ENCODE measurements at places on chromosomes 2 and 18.

DNA sequence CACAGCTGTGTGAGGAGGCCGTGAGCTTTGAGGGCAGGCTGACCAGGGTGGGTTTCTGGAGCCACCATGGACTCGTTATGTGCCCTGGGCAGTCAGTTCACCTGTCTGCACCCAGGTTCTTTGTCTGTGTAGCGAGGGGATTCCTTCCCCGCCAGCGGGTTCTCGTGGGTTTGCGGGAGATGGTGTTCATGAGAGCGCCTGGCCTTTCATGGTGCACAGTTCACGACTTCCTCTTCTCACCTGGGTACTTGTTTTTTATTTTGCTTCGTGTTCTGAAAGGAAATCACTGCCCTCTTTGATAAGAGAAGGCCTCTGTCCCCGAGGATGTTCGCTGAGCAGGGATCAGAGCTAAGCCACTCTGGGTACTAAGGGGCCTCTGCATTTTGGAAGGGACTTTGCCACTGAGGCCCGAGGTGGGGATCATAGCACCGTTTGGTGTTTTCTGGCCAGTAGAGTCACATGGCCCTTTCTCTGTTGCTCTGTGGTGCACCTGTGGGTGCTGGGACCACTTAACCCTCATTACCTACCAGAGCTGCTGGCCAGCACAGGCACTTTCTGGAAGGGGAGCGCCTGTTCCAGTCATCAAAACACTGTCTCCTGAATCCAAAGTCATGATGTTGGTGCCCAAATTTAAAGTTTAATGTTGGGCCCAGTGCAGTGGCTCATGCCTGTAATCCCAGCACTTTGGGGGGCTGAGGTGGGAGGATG lies 78.5 kb downstream of the LDLRAD4 start:
- DNase-seq = no peak

- no peak for DNase-seq
Measured at GRCh38 chr2:95294579-95295250, 2.4 kb upstream of the KCNIP3 start.

DNA sequence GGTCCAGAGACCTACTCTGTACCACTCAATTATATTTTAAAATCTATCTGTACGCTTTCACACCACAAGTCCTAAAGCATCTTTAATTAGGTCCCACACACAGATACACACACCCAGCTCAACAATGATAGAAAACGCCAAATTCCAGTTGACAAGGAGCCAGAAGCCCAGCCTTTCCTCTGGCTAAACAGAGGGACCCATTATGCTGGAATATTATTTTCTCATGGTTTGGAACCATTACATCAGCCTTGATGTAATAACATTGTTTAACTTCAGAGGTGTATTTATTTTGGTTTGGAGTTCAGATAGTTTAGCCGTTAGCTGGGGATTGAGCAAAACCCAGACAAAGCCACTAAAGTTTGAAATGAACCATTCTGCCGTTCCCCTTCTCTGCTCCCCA lies 14.0 kb upstream of the INHBB start:
- no peak for DNase-seq

DNA sequence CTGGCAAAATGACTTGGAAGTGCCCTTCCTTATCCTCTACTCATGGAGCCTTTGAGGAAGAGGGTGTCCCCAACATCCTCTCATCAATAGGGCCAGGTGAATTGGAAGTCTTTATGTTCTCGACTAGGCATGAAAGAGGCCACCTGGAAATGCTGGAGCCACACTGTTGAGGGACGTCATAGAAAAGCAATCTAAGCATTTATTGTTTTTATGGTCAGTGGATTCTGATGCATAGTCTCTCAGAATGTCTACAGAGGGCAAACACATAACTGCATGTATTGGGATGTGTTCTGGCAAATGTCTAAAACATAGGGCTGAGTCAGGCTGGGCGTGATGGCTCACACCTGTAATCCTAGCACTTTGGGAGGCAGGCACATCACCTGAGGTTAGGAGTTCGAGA lies 246.6 kb upstream of the SP5 start:
- no peak for DNase-seq

GRCh38 chr2:224309176-224309575 lies 92.7 kb downstream of the FAM124B start:
- DNase-seq = no peak

DNA sequence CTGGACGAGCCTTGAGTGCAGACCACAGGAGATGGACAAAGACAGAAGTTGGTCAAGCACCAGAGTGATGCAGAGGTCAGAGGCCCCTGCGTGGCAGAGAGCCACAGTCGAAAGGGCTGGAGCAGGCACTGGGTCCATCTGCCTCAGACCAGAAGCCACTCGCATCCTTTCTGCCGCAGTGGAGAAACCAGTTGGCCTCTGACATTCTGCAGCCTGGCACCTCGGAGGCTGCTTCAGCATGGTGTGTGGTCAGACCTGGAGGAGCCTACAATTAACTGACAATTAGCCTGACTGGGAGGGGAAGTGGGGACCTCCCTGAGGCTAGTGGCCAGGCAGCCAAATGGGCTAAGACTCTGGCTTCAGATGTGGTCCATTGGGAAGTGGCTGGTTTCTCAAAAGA lies 111.1 kb downstream of the SGPP2 start:
- DNase-seq = no peak

DNA sequence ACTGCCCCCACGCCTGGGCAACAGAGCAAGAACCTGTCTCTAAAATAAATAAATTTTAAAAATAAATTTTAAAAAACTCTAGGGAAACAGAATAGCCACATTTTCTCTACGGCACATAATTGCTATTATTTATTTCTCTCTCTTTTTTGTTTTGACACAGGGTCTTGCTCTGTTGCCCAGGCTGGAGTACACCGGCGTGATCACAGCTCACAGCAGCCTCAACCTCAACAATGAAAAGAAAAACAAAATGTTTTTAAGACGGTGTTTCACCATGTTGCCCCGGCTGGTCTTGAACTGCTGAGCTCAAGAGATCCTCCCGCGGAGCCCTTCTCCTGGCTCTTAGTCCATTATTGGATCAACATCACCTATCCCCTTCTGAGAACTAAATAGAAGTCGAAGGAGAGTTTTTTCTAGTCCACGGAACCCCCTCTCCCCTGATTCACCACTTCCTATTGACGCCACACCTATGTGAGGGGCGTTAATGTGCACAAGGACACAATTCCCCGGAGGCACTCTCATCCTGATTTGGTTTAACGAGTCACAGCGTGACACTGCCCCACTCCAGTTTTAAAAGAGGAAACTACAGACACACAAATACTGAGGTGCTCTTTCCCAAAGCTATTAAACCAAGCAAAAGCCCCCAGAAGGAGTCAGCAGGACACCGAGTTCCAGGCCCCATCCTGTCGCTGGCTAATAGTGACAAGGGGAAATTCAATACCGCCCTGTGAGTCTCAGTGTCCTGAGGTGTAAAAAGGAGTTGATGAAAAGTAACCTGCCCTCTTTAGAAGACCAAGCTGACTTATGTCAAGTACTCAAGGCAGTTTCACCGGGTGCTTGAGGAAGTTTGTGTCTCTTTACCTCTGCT lies 1.1 kb downstream of the NPC1 start:
- no peak for DNase-seq

DNA sequence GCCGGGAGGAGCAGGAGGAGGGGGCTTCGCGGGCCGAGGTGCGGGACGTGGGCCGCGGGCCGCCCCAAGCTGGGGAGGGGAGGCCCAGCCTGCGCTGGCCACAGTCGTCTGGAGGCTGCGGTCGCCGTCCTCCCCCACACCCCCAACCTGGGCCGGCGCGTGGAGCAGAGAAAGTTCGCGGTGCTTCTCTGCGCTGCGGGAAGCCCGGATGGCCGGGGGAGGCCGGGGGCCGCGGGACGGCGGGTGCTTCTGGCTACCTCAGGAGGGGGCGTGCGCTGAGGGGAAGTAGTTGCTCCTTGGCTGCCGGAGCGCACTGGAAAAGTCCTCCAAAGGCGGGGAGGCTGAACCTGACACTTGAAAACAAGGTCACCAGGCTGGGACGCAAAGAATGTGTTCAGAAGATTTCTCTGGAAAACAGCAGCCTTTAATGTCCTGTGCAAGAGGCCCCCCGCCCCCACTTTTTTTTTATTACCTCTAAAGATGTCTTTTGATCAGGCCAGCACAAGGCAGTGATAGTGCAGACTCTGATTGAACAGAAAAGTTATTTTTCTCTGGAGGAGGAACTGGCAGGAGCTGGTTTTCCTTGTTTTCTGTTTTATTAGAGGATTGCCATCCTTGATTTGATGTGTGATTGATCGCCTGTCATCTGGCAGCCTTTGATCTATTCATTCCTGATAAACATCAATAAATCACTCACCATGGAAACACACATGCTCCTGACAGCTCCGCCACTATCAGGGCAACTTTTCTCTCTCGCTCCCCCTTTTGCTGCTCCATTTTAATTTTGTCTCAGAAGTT lies 1.6 kb downstream of the TSHZ1 start:
- peak; percentile 20 for DNase-seq

- no peak for DNase-seq
Measured at GRCh38 chr2:25489631-25490030, 147.9 kb upstream of the DNMT3A start.

DNA sequence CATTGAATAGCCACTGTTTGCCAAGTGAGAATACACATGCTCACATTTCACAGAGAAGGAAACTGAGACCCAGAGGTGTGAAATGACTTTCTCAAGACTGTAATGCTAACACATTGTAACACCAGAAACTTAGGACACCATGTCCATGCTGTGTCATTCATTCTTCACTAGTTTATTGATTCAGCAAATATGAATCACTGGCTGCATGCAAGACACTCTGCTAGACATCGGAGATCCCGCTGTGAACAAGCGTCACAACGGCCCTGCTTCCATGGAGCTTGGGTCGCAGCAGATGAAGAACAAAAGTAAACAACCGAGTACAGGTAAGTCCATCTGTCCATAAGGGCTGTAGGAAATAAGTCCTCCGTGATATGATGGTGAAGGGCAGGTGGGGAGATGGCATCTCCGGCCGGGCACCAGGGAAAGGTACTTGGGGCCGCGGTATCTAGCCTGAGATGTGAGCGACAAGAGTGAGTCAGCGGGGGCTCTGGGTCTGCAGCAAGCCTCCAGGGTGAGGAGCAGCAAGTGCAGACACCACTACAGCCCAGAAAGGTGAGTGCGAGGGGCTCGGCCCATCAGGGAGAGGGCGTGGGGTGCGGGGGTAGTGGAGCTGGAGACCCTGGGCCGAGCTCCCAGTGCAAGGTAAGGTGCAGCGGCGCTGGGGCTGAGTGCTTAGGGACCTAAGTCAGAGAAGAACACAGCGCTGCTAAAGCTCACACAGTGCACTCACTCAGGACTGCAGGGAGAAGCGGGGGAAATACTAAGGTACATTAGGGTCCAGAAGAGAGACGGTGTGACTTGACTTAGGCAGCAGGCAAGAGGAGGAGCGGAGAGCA lies 391.2 kb downstream of the FBXO15 start:
- no peak for DNase-seq

GRCh38 chr18:55875371-55875901 lies 287.4 kb upstream of the TCF4 start:
- DNase-seq = no peak

- DNase-seq = no peak
Measured at GRCh38 chr18:9426753-9427152, 48.6 kb upstream of the RALBP1 start.

- DNase-seq = no peak
Measured at GRCh38 chr2:111667542-111668273, 216.3 kb downstream of the ANAPC1 start.

GRCh38 chr18:57749604-57749970 lies 53.5 kb downstream of the ATP8B1 start:
- DNase-seq = no peak

DNA sequence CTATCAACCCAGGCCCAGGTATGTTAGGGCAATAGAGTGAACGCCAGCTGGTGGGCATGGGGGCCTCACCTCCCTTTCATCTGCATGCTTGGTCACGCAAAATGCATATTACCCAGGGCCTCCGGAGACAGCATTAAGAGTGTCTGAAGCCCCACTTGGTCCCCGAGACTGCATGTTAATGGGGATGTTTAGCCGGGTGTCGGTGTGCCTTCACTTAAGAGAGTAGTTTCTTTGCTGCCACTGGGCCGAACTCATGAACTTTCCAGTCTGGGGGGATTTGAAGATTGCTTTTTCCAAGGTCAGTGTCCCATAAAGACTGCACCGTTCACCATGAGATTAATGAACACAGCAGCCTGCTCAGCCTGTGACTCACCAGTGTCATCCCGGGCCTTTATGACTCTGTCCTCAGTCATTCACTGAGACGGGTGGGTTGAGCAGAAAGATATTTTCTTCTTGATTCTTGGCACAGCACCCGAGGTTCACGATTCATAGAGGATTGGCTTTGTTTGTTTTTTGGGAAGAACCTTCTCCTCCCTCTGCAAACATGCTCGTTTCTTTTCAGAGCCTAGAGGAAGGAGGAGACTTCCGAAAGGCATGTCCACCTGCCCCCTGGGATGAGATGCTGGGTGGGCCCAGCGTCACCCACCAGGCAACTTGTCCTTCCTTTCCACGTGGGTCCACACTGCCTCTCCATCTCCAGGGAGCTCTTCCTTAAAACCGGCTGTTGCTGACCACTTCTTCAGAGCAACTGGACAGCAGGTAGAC lies 199.1 kb downstream of the GLI2 start:
- no peak for DNase-seq

DNA sequence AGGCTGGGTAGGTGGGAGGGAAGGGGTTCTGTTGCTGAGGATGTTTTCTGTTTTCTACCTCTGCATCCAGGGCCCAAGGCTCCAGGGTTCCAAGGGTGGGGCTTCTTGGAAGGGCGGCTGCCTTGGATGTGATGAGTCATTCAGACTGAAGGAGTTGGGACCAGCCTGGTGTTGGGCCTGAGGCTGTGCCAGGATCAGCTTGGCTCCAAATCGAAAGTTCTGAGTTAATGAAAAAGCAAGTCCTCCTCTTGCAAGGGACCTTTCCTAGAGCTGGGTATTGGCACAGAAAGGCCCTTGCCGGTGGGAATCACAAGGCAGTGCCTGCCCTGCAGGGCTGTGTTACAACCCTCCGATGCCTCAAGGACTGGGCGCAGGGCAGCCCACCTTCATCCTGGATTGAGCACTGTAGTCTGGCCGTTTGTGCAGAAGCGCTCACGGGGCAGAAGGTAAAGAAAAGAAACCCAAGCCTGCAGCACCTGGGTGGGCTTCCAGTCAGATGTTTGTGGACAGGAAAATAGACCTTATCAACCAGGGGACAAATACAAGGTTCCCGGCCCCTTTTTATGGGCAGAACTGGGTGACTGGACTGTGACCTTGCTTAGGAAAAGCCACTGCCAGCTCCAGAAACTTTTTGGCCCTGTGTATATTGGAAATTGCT lies 52.5 kb upstream of the MCFD2 start:
- no peak for DNase-seq

DNA sequence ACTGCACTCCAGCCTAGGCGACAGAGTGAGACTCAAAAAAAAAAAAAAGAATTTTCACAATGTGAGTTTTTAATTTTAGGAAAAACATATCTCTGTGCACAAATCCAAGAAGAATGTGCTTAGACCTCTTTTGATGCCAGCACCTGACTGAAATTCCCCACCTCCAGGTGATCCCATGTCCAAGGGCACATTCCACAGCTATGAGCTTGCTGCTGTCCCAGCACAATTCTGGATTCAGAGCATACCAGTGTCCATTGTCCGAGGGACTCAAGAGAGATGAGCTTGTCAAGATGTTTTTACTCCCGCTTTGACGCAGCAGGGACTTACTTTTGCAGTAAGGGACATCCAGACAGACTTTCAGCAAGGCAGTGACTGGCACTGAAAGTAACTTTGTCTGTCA lies 489.1 kb upstream of the ACVR2A start:
- no peak for DNase-seq

- DNase-seq = no peak
Measured at GRCh38 chr2:215738351-215738750, 275.0 kb downstream of the MREG start.

GRCh38 chr2:39160982-39161381 lies 40.1 kb upstream of the SOS1 start:
- no peak for DNase-seq

GRCh38 chr18:32037616-32038015 lies 19.0 kb downstream of the RNF125 start:
- no peak for DNase-seq

GRCh38 chr18:10351219-10351818 lies 103.1 kb upstream of the APCDD1 start:
- no peak for DNase-seq
